ENCODE measurements at places on chromosomes 4 and X.
A peak's percentile ranks its signal among the peaks of the same experiment; 100 is the strongest.

- no peak for DNase-seq
Observed at GRCh38 chrX:1807301-1807731, 192.5 kb downstream of the ASMT start.

DNA sequence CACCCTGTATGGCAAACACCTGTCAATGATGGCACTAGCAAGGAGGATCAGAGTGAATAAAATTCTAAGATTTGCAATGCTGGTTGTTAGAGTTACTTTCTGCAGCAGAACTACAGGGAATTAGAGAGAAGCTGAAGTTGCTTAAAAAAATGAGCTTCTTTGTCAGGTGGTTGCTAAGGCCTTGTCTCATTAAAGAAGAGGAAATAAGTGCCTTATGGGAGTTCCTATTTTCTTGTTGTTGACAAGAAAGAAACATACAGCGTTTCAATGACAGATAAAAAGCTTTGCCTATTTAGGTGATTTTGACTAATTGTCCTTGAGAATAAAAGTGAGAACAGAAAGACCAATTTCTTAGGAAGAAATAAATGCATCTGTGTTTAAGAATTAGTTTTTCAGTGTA lies 106.0 kb upstream of the ARHGAP24 start:
- DNase-seq, result no peak

- peak; percentile 30 for DNase-seq
Observed at GRCh38 chrX:123743312-123743711, 10.5 kb upstream of the THOC2 start.

- DNase-seq, result no peak
Observed at GRCh38 chr4:71288875-71289274, 49.9 kb upstream of the SLC4A4 start.

- no peak for DNase-seq
Observed at GRCh38 chrX:19649226-19649995, 134.1 kb upstream of the MAP3K15 start.

DNA sequence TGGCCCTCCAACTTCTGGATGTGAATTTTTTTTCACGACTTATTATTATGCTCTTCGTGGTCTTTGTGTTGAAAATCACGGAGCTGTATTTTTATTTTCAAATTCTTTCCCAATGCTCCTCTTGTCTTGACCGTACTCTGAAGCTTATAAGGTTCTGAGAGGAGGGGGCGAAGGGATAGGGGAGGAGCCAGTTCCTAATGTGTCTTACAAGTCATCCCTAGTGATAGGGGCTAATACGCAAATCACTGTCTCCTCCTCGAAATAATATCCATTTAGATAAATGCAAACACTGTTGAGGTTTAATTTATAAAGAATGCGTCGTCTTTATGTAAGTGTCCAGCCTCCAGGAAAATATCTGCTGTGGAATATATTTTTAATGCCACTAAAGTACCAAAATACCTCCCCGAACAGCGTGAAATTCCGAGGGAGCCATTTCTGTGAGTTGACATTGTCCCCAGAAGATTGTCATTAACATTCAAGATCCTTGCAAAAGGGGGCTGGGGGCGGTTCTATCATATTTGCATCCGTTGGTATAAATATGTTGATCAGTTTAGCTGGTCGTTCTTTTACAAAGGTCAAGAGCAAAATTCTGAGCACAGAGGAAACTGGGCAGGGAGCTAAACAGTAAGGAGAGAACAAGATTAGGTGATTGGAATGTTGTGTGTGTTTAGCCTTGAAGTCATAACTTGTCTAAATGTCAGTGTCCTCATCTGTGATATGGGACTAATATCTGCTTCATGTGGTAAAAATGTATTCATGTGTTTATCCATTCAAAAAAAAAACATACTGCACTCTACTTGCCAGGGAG lies 3.7 kb upstream of the FAT1 start:
- no peak for DNase-seq

DNA sequence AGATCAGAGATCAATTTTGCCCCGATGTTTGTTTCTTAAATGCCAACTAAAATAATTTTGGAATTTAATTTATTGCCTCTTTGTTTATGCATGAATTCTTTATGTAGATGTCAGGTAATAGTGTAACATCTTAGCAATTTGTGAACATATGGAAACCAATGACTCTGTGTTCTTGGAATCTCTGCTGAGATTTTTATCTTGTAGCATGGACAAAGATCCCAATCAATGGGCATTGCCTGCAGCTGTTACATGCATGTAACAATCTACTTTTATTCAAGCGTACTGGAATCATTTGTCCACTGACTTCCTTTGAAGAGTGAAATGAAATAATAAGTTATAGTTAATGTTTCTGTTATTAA lies 61.6 kb upstream of the ARSJ start:
- DNase-seq, result no peak

GRCh38 chrX:69493766-69494165 lies 10.4 kb upstream of the NALF2 start:
- no peak for DNase-seq
